ENCODE measurements at places on chromosomes 7 and 10.

DNA sequence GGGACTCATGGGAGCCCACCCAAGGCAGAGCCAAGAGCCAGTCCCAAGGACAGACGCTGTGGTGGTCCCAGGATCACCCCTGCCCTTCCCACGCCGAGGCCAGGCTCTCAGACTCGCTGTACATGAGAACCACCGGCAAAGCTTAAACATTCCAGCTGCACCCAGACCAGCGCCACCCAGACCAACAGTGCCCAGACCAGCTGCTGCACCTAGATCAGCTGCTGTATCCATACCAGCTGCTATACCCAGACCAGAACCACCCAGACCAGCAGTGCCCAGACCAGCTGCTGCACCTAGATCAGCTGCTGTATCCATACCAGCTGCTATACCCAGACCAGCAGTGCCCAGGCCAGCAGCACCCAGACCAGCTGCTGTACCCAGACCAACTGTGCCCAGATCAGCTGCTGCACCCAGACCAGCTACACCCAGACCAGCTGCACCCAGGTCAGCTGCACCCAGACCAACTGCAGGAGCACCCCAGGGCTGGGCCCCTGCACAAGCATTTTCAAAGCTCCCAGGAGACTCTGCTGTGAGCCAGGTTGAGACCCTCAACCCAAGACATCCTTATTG lies 47.9 kb upstream of the CNPY1 start:
- no peak for DNase-seq

GRCh38 chr10:129916506-129916995 lies 47.5 kb downstream of the EBF3 start:
- DNase-seq, result no peak

- DNase-seq, result no peak
Observed at GRCh38 chr10:106169241-106169640, 995.3 kb downstream of the SORCS1 start.

- DNase-seq, result no peak
Observed at GRCh38 chr7:28447071-28447470, 34.8 kb downstream of the CREB5 start.

DNA sequence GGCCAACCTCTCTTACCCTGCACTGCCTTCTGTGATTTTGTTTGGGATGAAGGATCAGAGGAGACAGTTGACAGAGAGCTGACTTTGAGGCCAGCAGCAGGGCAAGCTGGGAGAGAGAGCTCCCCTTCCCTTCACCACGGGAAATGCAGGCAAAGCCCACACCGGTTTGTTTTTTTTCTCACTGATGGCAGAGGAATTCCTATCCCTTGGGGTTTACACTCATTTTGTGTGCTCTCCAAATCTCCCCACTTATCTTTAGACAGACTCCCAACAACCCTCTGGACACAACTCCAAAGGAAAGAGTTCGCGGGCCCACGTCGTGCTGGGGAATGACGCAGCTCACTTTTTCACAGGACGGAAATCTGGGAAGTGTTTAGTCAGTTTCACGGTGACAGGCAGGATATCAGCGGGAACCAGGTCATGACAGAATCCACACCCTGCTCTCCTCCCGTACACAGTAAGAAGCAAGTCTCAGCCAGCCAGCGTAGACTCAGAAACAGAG lies 68.3 kb upstream of the FAM171A1 start:
- no peak for DNase-seq

DNA sequence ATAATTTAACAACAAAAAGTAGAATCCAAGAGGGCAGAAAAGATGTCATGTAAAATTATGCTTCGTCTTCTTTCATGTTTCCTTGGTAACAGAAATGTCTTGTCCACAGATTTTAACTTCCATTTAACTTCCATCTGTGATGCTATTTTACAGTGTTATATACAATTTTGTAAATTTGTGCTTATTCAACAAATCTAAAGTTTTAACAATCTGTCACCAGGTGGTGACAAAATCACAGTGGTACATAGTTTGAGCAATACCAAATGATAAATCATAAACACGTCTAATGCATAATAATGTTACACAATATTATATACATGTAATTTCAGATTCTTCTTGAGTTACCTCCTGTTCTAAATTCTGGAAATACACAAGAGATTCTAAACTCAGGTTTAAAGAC lies 784.4 kb upstream of the CELF2 start:
- DNase-seq, result no peak

DNA sequence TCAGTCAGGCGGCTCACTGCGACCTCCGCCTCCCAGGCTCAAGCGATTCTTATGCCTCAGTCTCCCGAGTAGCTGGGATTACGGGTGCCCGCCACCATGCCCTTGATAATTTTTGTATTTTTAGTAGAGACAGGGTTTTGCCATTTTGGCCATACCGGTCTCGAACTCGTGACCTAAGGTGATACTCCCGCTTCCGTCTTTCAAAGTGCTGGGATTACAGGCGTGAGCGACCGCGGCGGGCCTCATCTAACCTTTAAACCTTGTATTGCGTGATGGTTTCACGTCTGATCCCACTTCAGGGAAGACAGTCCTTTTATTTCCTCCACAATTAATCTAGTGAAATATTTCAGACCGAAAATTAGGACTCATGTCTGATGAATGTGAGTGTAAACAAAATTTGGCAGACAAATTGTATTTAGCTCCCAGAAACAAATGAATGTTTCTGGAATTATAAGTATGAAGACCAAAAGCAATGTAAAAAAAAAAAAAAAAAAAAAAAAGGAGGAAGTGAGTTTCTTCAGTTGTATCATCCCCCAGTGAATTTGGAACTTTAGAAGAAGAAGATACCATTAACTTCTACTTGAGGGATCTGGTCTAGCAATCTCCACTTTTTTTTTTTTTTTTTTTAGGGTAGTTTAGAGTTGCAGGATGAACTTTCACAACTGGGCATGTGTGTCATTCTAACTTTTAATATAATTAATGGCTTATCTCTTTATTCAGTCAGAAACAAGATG lies 1.6 kb downstream of the NUP42 start:
- no peak for DNase-seq

DNA sequence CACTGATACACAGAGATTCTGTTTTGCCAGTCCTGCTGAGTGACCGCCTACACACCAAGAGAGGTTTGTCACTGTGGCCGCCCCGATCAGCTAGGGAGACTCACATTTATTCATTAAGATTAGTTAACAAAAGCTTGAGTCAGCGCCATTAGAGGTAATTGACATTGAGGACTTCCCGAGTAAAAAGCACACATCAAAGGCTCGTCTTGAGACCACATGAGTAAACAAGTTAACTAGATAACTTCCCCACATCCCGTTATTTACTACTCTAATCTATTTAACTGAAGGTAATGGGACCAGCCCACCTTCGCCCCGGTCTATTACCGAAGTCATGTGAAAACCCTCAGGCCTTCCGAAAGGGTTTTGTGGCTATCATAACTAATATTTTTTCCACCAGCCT lies 23.0 kb downstream of the SRRM3 start:
- DNase-seq, result no peak

DNA sequence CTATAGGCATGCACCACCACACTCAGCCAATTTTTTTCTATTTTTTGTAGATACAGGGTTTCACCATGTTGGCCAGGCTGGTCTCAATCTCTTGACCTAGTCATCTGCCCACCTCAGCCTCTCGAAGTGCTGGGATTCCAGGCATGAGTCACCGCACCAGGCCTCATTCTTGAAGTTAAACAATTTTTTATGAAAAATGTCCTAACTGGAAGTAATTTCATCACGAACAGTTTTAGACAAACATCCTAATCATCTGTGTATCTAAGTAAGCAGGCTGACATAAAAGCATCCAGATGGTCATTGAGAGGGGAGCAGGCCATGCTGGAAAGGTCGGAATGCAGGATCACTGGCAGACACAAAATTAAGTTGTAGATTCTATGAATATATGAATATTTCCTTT lies 269.1 kb downstream of the ZMYND11 start:
- DNase-seq, result no peak

DNA sequence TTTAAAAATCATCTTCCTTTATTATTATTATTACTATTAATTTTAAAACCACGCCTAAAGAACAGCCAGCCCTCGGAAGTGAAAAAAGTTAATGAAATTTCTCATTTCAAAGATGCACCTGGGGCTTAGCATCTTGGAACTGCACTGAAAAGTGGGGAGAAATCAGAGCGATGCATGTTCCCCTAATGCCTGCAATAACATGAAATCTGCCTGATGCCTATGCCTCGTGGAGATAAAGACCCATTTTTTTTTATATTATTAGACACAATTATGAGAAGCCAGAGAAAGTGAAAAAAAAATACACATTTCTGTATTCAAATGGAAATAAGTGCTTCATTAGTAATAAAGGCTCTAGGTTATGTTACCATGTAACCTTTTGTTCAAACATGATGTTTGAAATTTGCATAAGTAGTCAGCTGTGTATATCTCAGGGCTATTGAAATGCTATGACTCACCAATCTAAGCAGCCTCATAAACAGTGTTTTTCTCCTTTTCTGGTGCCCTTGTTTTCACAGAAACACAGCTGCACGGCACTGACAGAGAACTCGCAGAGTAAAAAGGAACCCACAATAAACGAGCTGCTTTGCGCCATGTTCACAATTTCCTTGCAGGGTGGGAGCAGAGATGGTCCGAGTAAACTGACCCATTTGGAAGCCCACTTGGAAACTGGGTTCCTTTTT lies 175.8 kb upstream of the PRKCQ start:
- no peak for DNase-seq

GRCh38 chr7:148334959-148335577 lies 255.5 kb upstream of the C7orf33 start:
- DNase-seq, result no peak

DNA sequence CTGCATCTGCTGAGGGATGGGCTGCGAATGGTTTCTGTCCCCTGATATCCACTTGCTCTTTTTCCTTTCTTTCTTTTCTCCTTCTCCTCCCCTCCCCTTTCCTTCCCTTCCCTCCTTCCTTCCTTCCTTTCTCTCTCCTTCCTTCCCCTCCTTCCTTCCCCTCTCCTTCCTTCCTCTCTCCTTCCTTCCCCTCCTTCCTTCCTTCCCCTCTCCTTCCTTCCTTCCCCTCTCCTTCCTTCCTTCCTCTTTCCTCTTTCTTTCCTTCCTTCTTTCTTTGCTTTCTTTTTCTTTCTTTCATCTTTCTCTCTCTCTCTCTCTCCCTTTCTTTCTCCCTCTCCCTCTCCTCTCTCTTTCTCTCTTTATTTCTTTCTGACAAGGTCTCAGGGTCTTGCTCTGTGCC lies 20.2 kb upstream of the SPDYE1 start:
- DNase-seq, result no peak

DNA sequence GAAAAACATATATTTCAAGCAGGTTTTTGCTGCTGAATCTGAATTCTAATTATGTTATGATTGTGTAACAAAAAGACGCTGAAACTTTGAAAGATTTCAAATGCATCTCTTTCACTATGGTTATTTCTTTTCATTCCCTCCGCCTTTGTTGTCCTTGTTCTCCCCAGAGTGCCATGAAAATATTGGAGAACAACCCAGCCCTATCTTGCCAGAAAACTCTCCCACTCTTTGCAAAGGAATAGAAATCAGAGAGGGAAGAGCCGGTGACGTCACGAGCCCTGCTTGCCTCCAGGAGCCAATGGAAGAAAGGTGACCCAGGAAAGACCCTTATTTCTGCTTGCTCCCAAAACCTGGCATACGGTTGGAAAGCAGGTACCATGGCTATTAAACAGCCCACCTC lies 3.4 kb downstream of the GFRA1 start:
- no peak for DNase-seq

GRCh38 chr7:45151131-45151684 lies 6.4 kb upstream of the RAMP3 start:
- no peak for DNase-seq

- DNase-seq, result no peak
Observed at GRCh38 chr7:13724191-13724976, 265.1 kb downstream of the ETV1 start.

DNA sequence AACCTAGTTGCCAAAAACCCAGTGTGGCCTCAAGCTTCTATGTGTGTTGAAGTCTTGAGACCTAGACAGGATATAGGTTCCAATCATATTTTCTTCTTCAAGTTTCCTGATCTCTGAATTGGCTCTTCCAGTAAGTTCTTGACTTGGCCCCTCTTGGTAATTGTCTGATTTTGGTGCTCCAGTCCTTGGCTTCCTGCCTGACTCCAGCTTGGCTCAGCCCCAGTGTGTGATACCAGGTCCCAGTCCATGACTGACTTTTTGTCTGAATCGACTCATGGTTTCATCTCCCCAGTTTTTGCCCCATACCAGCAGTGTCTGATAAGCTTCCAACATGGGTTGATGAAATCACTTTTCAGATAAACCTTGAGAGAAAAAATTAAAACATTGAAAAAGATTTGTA lies 72.3 kb downstream of the FAS start:
- DNase-seq, result no peak

GRCh38 chr7:88357781-88358525 lies 51.3 kb upstream of the STEAP4 start:
- no peak for DNase-seq

DNA sequence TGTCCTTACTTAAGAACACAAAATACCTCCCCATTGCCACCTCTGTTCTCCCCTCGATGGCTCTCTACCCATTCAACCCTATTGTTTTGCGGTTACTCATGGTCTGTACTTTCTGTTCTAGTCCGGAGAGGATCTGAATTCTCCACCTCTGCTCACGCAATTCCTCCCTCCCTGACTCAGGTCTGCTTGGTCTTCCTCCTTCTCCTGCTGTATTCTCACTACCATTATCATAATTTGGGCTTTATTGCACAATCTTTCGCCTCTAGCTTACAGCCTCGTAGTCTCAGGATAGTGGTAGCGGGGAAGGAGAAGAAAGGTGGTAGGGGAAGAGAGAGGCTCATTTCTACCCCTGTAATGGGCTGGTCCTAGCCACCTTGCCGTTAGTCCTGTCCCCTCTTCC lies 35.4 kb upstream of the FAM180A start:
- DNase-seq, result no peak

DNA sequence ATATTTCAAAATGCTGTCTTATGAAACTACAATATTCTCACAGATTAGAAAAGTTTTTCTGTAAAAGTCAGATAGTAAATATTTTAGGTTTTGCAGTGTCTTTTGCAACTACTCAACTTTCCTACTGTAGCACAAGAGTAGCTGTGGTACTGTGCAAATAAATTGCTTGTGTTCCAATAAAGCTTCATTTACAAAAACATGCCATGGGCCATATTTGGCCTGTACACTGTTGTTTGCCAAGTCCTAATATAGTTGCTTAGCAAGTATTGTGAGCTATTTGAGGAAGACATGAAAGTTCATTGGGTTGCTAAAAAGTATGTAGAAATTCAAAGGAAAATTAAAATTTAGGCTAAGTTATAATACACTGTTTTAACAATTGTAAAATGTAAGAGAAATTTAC lies 80.0 kb downstream of the TFPI2 start:
- no peak for DNase-seq

GRCh38 chr10:110834629-110835301 lies 37.0 kb upstream of the PDCD4 start:
- DNase-seq, result no peak

- no peak for DNase-seq
Observed at GRCh38 chr7:36448781-36449379, 59.2 kb downstream of the ANLN start.

- DNase-seq, result no peak
Observed at GRCh38 chr10:49243139-49243538, 54.9 kb upstream of the TMEM273 start.
